ENCODE measurements at places on chromosomes 1 and 21. TPM values are rescaled to one million over a fixed set of nuclear protein-coding genes. Genes with fewer than 3 reads are reported as not detected.

GRCh38 chr1:179510038-179510437 is 65.7 kb downstream of the NPHS2 start:
- H3K4me1 ChIP-seq, result no peaks in the 10 kb centered on the region
- no peak for DNase-seq
- H3K27ac ChIP-seq, result no peak overlapping the region

GRCh38 chr1:62271948-62272728 is 47.1 kb downstream of the KANK4 start:
- peak overlapping the region; percentile 91 for H3K27ac ChIP-seq
- H3K4me3 ChIP-seq, result peak overlapping the region; percentile 43
- DNase-seq, result peak; percentile 95

DNA sequence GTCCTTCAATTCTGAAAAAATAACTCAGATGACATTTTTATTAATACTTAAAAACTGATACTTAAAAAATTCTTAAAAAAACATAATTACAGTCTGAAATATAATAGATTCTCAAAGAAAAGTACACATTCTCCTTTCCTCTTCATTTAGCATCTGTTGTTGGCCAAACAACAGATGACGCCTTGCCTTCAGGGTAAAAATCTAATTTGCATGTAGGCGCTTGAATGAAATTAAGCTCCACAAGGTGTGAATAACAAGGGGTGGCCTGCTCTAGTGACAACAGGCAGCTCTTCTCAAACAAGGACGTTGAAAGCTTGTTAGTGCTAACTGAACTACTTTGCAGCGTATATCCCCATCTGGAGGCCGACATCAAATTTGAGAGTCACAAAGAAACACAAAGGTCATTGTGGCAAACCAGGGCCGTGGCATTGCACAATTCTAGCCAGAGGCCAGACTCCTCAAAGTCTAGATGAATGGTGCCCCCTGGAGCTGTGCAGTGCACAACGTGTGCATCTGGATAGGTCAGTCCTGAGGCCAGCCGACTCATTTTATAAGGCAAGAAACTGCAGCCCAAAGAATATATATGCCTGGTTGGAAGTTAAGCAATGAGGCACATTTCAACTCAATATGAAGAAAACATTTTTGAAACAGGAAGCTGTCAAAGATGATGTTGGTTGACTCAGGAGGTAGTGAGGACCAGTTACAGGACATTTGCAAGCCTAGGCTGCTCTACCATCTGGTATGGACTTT is 459.2 kb upstream of the RUNX1 start:
- H3K4me1 ChIP-seq, result no peaks in the 10 kb centered on the region
- DNase-seq, result peak; percentile 51
- no peak overlapping the region for H3K27ac ChIP-seq
- H3K27me3 ChIP-seq, result no peaks in the 10 kb centered on the region

- no peak overlapping the region for H3K27ac ChIP-seq
- H3K27me3 ChIP-seq, result no peaks in the 10 kb centered on the region
- H3K36me3 ChIP-seq, result no peaks in the 10 kb centered on the region
- no peak for DNase-seq
- no peaks in the 10 kb centered on the region for H3K4me1 ChIP-seq
These were observed 14.0 kb upstream of the FAAP20 start for GRCh38 chr1:2208309-2209239.

GRCh38 chr1:19811206-19811851 is 3.8 kb downstream of the RNF186 start:
- H3K27ac ChIP-seq, result no peak overlapping the region
- H3K4me3 ChIP-seq, result no peak overlapping the region
- H3K36me3 ChIP-seq, result no peaks in the 10 kb centered on the region
- no peaks in the 10 kb centered on the region for H3K27me3 ChIP-seq
- peak; percentile 79 for DNase-seq
- H3K4me1 ChIP-seq, result no peaks in the 10 kb centered on the region

Gene INTS7
- total RNA-seq, result 22.4 TPM

Gene LYST
- 7.8 TPM for total RNA-seq

Gene MAP7D1
- 87.3 TPM for total RNA-seq

DNA sequence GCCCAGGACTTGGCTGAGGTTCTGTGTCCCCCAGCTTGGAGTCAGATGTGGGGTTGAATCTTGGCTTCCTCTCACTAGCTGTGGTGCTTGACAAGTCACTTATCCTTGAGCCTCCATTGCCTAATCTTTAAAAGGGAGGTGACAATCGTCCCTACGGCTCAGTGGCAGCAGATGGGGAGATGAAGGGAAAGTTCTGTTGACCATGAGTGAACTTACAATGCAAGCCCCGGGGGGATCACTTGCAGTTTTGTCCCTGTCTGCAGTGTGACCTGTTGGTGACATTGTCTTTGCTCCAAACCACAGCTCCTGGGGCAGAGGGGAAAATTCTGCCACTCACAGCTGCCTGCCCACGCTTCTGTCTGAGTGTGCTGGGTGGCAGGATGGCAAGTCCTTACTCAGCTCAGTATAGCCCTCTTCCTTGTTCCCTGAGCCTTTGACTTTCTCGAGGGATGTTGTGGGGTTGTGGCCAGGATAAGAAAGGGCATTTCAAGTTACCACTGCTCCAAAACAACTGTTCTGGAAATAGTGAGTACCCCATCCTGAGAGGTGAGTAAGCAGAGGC is 1.7 kb downstream of the PCSK9 start:
- H3K4me1 ChIP-seq, result no peaks in the 10 kb centered on the region
- no peak overlapping the region for H3K4me3 ChIP-seq
- H3K36me3 ChIP-seq, result no peaks in the 10 kb centered on the region
- DNase-seq, result no peak
- no peaks in the 10 kb centered on the region for H3K27me3 ChIP-seq
- H3K27ac ChIP-seq, result no peak overlapping the region

DNA sequence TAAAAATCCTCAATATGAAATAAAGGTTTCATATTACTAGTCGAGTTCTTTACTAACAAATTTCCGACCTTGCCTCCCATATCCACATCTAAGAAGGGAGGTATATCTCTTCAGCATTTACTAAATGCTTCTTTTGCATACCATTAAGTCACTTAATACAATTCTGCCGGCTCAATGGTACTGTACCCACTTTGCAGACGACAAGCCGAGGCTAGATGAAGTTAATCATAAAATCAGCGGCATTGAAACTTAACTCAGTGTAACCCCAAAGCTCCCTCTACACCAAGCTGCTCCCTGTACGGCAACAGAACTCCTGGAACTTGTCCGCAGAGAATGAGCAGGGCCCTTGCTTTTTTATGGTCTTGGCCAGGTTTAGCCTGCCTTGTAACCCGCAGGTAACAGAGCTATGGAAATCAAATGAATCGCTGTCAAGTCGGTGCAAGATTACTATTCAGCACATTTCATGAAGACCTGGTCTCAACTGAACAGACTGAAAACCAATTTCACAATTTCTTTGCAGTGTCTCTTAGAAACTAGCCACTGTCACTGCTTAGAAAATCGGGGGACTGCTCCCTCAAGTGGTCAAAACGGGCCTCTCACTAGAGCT is 738 bp downstream of the INTS7 start:
- peak overlapping the region; percentile 88 for H3K4me3 ChIP-seq
- no peak for DNase-seq
- H3K27ac ChIP-seq, result peak overlapping the region; percentile 51
- H3K36me3 ChIP-seq, result peaks cover 19% of the 10 kb centered on the region
- H3K27me3 ChIP-seq, result no peaks in the 10 kb centered on the region

- no peaks in the 10 kb centered on the region for H3K36me3 ChIP-seq
- no peak for DNase-seq
- peaks cover 15% of the 10 kb centered on the region for H3K4me1 ChIP-seq
- H3K4me3 ChIP-seq, result no peak overlapping the region
- H3K27me3 ChIP-seq, result no peaks in the 10 kb centered on the region
- H3K27ac ChIP-seq, result no peak overlapping the region
These were observed 2.7 kb downstream of the MOB3C start for GRCh38 chr1:46613661-46614603.

Gene LY9
- 1.6 TPM for total RNA-seq

Gene CLCA1
- total RNA-seq, result not detected

DNA sequence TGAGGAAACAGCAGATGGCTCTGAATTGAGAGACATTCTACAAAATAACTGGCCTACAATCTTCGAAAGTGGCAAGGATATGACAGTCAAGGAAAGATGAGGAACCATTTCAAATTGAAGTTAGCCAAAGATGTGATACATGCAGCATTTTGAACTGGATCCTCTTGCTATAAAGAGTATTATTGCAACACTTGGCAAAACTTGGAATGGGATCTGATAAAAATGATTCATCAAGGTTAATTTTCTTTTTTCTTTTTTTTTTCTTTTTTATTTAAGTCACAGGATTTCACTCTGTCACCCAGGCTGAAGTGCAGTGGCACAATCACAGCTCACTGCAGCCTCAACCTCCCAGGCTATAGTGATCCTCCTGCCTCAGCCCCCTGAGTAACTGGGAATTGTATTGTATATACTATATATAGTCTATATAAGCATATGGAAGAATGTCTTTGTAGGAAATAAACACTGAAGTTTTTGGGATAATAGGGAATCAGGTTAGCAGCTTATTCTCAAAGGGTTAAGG is 49.8 kb upstream of the GJA8 start:
- no peak for DNase-seq
- H3K36me3 ChIP-seq, result no peaks in the 10 kb centered on the region
- no peak overlapping the region for H3K27ac ChIP-seq

DNA sequence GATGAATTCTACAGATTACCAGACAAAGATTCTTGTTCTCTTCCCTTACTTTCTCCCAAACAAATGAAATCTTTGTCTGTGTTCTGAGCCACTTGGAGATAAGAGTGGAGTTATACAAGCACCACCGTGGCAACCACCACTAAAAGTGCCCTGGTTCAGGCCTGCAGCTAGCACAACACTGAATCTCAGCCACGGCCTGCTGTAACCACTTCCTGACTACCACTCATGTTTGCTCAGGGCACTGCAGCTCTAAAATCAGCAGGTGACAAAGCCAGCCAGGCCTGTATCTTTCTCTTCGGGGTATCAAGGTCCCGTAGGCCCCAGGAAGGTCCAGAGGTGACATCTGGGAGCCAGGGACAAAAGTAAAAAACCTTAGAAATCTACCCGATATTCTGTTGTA is 3.2 kb upstream of the OR2T6 start:
- no peaks in the 10 kb centered on the region for H3K4me1 ChIP-seq
- H3K4me3 ChIP-seq, result no peak overlapping the region
- H3K27me3 ChIP-seq, result no peaks in the 10 kb centered on the region

Gene AIM2
- 1.7 TPM for total RNA-seq

Gene PODN
- total RNA-seq, result not detected

- no peak for DNase-seq
- no peaks in the 10 kb centered on the region for H3K36me3 ChIP-seq
- no peak overlapping the region for H3K27ac ChIP-seq
- H3K27me3 ChIP-seq, result no peaks in the 10 kb centered on the region
- H3K4me3 ChIP-seq, result no peak overlapping the region
- no peaks in the 10 kb centered on the region for H3K4me1 ChIP-seq
These were observed 227.6 kb downstream of the LMO4 start for GRCh38 chr1:87556326-87556725.

Gene INAVA
- total RNA-seq, result not detected

DNA sequence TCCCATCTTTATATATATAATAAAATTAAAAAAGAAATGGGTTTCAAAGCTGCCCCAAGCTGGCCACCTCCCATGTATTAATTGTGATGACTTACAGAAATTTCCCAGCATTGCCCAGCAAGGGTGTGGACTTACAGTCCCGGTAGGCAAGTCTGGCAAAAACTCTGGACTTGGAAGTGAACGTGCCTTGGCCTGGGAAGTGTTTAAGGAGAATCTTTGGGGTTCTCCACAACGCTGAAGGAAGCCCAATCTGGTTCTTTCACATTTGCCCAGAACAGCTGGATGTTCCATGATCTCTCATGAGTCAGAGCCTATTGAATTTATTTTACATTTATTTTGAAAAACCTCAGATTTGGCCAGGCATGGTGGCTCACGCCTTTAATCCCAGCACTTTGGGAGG is 98.4 kb upstream of the SLC45A1 start:
- no peak overlapping the region for H3K4me3 ChIP-seq
- no peaks in the 10 kb centered on the region for H3K36me3 ChIP-seq
- no peaks in the 10 kb centered on the region for H3K4me1 ChIP-seq
- no peaks in the 10 kb centered on the region for H3K27me3 ChIP-seq

Gene PROK1
- total RNA-seq, result not detected
